Stimulated activated CD8-positive, alpha-beta memory T cell treated with anti-CD3 and anti-CD28 coated beads, Interleukin-4, amount 100 ng/mL, for 1 hour (primary cell): ENCODE measurements at places on chromosomes 4 and X.

DNA sequence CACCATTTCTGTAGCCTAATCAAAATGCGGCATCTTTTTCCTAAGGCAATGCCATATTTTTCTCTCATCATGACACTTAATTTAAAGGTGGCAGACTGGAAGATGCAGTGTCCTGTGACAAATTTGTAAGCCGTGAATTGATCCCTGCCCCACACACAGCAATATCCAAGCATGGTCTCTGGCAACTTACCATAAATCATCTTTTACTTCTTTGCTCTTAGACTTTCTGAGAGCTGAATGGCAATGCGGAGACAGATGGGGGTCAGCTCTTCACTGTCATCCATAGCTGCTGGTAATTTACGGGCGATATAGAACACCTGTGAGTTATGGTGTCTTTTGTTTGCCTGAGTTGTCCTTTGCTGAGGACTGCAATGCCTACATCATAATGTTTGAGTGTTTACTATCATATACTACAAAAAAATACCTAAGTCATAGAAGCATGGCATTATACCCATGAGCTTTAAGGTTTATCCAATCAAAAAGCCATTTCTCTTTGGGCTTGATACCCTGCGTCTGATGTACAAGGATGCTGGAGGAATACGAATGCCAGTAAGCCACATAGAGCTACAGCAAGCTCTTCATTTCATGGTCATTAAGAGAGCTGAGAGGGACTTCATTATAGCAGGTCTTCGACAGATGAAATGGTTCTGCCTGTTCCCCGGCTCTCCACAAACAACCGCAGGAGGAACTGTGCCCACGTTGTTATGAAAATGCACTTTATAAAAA lies 148.1 kb downstream of the TRIML1 start:
- DNase-seq = no peak

GRCh38 chr4:139596034-139596683 lies 40.1 kb upstream of the SETD7 start:
- DNase-seq = no peak

- no peak for DNase-seq
Measured at GRCh38 chr4:85798012-85798770, 323.2 kb downstream of the ARHGAP24 start.

GRCh38 chrX:103710609-103711008 lies at the start of gene TMEM31:
TSS of gene TMEM31 (plus strand) at chrX:103710909. CDS start at chrX:103712259, 1,350 bp downstream.
- DNase-seq = no peak

DNA sequence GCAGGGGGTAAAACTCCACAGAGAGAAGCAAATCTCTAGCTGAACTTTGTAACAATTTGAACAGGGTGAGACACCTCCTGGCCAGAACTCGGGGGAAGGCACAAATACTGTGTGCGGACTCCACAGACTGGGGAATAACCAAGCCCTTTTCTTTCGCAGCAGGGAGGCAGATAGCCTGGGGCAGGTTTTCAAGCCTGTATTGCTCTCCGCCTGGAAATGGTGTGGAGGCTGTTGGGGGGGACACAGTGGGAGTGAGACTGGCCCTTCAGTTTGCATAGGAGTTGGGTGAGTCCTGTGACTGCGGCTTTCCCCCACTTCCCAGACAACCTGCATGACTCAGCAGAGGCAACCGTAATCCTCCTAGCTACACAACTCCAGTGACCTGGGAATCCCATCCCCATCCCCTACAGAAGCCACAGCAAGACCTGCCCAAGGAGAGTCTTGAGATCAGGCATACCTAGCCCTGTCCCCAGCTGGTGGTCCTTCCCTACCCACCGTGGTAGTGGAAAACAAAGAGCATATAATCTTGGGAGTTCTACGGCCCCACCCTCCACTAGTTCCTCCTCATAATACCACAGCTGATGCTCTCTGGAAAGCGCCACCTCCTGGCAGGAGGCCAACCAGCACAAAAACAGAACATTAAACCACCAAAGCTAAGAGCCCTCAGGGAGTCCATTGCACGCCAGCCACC lies 12.9 kb upstream of the SMPX start:
- no peak for DNase-seq

DNA sequence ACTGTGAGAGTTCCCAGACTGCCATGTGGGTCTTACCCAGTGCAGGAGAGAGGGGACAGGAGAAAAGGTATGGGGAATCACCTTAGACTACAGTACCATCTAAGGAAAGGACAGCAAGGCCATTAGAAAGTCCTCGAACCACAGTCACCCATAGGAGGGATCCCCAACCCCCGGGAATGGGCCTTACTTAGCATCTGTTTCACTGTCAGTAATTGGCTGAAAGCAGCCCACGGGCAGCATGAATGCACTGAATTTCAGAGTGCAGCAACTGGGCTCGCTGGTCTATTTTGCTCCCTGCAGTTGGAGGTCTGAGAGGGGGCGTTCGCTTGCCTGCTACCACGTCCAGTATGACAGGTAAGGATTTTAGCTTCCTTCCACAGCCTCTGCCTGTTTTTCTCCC lies 50.4 kb upstream of the KLHL8 start:
- no peak for DNase-seq

DNA sequence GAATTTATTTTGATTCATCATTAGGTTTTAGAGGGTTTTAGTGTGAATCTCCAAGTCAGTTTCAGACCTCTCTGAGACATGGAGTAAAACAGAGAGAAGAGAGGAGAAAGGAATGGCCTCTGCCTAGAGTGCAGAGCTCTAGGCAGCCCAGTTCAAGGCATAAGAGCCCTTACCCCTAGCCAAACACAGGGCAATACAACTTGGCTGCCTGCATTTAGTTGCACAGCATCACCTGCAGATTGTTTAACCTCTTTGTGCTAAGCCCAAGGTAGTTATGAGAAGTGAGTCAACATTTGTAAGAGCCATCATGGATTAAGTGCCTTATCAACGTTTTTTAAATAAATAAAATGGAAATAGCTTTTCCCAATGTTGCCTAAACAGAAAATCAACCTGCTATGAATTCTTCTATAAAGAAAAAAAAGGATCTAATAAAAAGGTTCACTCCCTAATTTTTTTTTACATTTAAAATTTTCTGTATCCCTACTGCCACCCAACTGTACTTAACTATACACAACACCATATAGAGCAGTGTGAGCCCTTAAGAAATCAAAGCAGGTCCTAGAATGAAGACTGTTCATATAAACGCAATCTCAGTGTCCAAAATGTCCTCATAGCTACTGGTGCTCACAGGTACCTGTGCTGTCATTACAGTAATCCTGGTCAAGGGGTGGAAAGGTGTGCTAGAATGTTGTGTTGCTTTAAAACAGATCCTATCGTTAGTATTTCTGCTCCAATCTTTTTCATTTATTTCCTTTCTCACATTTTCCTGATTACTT lies 36.0 kb downstream of the PF4 start:
- no peak for DNase-seq

DNA sequence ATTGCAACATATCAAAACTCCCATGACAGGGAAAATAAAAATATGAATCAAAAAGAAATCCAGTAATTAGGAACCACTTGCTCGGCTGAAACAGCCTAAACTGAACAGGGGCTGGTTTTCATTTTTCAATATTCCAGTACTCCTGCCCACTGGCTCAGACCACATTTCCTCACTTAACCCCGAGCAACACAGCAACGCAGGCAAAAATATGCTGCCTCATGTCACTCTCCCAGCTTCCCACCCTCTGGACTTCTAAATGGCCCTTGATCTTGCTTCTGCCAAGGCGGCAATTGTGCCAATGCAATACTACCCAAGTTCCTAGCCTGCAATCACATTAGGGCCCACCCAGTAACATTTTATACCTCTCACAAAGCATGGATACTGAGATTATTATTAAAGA lies 30.6 kb downstream of the USP46 start:
- no peak for DNase-seq

DNA sequence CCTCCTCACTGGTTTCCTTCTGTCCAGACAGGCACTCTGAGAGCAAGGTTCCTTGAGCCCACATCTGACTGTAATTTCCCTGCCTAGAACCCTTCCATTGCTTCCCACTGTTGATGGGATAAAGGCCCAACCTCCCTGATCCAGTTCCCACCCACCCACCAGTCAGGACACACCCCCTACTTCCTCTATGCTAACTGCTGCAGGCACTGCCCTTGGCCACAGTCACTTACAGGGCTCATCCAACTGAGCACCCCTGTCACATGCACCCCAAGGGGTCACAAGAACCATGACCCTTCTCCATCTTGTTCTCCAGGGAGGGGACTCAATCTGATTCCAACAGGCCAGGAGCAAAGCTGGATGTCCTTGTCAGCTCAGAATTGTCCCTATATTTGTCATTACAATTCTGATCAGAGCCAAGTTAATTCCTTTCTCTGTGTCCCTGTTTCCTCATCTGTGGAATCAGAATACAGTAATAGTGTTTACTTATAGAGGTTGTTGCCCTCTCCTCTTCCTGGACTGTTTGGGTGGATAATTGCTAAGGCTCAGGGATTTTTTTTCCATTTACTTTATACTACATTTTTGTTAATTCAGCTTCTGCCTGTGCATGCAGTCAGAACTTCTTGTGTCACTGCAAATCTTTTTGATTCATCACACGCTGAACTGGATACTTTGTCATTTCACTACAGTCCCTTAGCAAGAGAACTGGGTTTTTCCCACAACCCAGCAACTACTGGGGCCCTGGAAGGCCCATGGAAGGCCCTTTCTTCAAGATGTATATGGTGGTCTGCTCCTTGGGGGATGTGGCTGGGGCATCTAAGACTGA lies 105.6 kb upstream of the MAMLD1 start:
- no peak for DNase-seq

- DNase-seq = no peak
Measured at GRCh38 chrX:10076765-10077164, 80.0 kb upstream of the CLCN4 start.

- DNase-seq = no peak
Measured at GRCh38 chrX:20685652-20686051, 418.9 kb upstream of the RPS6KA3 start.

GRCh38 chrX:132165005-132165404 lies 37.2 kb upstream of the FRMD7 start:
- no peak for DNase-seq

DNA sequence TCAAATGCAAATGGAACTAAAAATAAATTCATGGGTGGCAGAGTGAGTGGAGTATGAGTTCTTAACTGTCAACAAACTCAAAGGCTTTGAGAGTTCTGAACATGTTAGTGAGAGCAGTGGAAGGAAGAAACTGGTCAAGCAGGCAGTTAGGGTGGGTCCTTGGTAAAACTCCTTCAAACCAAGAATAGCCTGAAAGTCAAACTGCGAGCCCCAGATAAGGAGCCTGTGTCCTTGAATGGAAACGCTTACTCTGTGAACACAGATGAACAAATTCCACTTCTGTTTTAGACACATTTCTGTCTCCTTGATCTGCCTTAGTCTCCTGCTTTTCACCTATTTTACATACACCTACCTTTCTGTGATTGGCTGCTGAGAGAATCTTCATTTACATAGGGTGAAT lies 129.4 kb upstream of the PCDH18 start:
- DNase-seq = no peak

- no peak for DNase-seq
Measured at GRCh38 chr4:167232805-167233684, 1.2 kb downstream of the SPOCK3 start.

DNA sequence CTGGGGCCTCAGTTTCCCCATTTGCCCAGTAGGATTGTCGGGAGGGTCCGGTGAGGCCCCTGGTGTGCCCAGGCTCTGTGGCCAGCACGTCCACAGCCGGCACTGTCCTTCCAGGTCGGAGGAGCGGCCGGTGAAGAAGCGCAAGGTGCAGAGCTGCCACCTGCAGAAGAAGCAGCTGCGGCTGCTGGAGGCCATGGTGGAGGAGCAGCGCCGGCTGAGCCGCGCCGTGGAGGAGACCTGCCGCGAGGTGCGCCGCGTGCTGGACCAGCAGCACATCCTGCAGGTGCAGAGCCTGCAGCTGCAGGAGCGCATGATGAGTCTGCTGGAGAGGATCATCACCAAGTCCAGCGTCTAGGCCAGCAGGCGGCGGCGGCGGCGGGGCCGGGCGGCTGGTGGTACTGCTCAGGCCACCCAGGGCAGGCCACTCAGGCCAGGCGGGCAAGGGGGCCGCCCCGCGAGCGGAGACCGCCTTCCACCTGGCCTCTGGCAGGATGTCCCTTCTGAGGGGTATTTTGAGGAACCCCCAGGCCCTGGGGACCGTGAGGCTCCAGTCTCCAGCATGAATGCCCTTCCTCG lies 6.7 kb downstream of the MSANTD1 start:
- DNase-seq = no peak

DNA sequence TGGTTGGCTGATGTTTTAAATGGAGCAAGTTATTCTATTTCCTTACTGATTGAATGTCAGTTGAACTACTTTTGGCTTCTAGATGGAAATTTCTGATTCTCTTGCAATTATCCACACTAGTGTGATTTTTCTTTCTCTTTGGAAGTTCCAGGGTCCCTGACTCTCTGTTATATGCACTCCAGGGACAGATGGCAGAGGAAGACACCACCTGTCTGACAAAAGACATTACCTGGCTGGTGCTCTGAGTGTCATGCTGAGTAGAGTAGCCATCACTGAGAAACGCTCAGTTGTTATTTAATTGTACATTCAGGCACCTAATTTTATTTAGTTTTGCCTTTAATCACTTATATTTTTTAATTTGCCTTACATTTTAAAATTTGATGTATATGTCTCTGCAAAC lies 105.4 kb upstream of the TLL1 start:
- no peak for DNase-seq

DNA sequence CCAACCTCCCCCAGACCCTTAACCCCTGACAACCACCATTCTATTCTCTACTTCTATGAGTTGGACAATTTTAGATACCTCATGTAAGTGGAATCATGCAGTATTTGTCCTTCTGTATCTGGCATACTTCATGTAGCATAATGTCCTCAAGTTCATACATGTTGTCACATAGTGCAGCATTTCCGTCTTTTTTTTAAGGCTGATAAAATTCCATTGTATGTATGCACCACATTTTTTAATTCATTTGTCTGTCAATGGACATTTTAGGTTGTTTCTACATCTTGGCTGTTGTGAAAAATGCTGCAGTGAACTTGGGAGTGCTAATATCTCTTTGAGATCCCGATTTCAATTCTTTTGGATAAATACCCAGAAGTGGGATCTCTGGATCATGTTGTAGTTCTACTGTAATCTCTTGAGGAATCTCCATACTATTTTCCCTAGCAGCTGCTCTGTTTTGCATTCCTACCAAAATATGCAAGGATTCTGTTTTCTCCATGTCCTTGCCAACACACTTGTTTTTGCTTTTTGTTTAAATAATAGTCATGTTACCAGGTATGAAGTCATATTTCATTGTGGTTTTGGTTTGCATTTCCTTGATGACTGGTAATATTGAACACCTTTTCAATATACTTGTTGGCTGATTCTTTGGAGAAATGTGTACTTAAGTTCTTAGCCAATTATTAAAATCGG lies 48.8 kb upstream of the ADAD1 start:
- no peak for DNase-seq

DNA sequence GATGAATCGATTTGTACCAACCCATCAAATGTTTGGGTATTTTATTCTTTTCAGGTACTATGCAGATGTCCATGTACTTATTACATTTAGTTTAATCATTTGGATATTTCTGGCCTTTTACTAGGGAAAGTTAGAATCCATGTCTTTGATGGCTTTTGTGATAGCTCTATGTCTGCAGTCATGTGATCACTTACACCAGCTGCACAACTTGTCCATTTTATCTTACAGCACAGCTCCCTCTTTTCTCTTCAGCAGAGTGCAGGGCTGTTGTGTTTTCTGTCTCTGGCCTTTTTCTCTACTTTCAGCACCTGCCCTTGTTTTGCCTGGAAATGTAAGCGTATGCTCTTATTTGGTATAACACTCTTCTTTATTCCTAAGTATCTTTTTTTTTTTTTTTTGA lies 30.6 kb downstream of the WWC2 start:
- DNase-seq = no peak
